Brain microvascular endothelial cell (primary cell): ENCODE measurements at places on chromosomes 4 and X.
A peak's percentile ranks its signal among the peaks of the same experiment; 100 is the strongest.

- DNase-seq, result no peak
Measured at GRCh38 chr4:104719539-104720230, 225.0 kb upstream of the CXXC4 start.

DNA sequence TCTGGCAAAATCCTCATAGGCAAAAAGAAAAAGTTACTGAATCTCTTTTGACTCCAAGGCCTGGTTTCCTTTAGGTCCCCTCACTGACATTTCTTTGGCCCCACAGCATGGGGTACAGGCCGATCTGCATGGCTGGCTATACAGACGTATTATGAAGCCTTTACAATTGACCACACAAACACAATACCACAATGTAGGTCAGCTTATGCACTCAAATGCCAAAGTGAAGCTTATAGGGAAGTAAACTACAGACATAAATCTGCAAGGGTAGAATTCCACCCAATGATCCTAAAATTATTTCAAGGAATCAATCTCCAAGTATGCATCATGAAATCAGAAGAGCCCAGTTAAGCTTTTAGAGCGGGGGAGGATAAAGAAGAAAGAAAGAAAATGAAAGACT lies 20.7 kb downstream of the STX18 start:
- no peak for DNase-seq

DNA sequence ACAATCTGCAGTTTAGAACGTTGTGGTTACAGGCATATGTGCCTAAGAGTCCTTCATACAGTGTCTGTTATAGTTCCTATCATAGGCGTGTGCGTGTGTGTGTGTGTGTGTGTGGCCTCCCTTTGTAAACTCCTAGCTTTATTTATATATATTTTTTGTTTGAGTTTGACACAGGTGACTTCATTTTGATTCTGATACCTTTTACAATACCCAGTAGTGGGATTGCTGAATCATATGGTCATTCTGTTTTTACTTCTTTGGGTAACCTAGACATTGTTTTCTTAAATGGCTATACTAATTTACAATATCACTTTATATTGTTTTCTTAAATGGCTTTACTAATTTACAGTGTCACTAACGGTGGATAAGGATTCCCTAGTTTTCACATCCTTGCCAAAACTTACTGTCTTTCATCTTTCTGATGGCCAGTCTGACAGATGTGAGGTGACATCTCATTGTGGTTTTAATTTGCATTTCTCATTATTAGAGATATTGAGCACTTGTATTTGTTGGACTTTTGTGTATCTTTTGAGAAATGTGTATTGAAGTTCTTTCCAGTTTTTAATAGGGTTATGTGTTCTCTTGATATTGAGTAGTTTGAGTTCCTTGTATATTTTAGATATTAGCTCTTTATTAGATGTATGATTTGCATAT lies 211.1 kb upstream of the NUDT6 start:
- no peak for DNase-seq

DNA sequence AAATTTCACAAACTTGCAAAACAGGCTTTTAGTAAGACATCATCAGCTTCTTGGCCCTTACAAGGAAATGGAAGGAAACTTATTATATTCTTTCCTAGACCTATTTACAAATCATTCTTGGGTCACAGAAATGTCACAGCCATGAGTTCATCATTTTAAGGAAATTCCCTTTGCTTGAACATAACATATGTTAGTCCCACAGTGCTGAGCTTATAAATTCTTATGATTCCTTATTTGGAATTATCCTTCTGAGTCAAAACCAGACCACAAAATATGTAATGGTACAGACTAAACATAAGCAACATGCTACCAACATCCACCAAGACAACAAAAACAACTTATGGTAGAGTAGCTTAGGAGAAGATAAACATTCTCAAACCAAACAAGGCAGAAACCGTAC lies 236.9 kb upstream of the CTSO start:
- DNase-seq, result peak; percentile 73

DNA sequence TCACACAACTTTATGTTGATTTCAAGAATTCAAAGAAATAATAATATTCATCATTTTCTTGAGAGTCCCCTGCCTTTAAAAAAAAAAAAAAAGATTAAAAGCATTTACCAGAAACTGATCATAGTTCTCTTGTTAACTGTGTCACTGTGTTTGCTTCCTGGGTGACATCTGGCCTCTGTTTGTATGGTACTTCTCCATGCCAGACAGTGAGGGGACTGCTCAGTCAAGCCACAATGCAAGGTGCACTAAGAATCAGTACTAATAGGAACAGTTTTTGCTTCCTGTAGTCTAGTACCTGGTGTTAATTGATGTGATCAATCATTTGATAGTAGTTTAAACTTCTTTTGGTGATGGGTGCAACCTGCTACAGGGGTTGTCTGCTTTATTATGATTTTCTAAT lies 77.5 kb downstream of the PHOX2B start:
- no peak for DNase-seq

DNA sequence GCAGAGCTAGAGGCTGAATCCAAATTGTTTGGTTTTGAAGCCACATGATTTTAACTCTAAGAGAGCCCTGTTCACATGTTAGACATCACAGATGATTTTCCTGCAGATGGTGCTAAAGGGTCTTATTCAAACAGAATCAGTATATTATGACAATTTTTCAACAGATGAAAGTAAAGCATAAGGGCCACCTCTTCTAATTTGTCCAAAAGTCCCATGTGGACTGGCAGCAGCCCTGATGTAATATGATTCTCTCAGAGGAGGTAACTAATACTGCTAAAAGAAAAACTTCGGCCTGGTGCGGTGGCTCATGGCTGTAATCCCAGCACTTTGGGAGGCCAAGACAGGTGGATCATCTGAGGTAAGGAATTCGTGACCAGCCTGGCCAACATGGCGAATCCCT lies 26.0 kb upstream of the SETD7 start:
- DNase-seq, result no peak

DNA sequence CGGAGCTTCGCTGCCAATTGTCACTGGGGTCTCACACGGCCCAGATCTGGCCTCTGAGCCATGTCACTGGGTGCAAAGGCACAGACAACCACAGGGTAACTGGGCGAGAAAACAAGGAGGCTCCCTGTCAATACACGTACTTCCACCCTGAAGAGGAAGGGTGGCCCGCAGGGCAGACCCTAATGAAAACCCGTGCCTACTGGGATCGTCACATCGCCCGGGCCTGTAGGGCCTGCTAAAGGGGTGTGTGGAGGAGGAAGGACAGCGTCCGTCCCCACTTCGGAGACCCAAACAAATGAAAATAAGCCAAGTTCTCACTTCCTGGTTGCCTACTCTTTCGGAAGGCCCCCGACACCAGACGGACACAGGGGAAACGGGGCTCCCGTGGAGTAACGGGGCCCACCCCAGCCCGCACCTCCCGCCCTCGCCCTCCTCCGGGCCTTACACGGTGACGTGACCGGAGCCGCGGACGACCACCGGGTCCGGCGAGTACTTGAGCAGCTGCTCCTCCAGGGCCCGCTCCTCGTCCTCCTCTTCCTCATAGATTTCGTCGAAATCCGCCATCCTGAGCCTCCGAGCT lies 578 bp downstream of the CHIC2 start:
- no peak for DNase-seq

- no peak for DNase-seq
Measured at GRCh38 chr4:61245069-61245714, 45.1 kb downstream of the ADGRL3 start.

GRCh38 chr4:100898844-100899243 lies 381.0 kb upstream of the EMCN start:
- DNase-seq, result no peak
